ENCODE measurements at places on chromosomes 7 and 10.

DNA sequence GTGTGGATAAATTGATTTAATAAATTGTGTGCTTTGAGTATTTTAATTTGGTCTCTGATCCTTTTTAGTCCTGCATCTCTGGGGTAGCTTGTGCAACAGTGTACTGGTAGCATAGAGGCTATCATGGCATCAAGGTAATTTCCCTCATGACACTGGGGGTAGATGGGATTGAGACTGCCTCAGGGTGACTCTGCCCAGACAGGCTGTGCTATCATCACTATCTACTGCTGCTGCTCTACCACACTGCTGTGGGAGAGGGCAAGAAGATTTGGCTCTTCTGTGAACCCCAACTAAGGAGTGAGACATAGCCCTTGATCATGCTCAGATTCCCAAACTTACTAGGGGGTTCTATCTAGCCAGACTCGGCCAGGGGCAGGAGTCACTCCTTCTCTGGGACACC is 43.6 kb upstream of the JAZF1 start:
- DNase-seq: no peak

- no peak for DNase-seq
Measured at GRCh38 chr10:110172155-110172554, 35.2 kb upstream of the MXI1 start.

- DNase-seq: no peak
Measured at GRCh38 chr7:21317966-21318915, 109.6 kb upstream of the SP4 start.

DNA sequence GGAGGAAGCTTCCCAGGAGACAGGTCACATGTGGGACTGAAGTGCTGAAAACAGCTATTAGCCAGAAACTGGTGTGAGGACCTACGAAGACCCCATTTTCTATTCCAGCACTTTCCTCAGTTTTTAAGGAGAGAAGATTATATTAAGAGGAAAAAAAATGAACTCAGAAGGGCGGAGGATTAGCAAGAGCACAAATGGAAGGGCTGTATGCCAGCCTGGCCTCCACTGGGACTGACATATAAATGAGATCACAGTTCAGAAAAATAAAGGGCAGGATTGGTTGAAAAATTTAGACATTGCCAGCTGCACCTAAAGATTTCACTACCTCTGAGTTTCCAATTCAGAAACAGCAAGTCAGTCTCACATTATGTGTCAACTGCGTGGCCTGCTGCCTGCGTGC is 53.0 kb downstream of the GSDME start:
- no peak for DNase-seq

DNA sequence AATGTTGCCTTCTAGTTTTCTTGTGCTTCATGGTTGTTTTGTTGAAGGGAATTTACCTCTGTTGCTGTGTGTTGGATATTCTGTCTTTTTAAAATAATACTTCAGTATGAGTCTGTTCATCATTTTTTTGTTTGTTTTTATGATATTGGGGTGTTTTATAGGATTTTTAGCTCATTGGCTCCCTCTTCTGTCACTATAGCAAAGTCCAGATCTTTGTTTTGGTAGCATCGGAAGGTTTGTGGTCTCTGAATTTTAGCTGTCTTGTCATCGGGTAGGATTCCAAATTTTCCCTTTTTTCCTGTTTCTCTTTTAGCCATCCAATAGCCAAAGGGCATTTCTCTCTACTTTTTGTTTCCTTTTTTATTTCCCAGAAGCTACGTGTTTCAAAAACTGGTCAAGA is 91.4 kb downstream of the EXOC4 start:
- no peak for DNase-seq

DNA sequence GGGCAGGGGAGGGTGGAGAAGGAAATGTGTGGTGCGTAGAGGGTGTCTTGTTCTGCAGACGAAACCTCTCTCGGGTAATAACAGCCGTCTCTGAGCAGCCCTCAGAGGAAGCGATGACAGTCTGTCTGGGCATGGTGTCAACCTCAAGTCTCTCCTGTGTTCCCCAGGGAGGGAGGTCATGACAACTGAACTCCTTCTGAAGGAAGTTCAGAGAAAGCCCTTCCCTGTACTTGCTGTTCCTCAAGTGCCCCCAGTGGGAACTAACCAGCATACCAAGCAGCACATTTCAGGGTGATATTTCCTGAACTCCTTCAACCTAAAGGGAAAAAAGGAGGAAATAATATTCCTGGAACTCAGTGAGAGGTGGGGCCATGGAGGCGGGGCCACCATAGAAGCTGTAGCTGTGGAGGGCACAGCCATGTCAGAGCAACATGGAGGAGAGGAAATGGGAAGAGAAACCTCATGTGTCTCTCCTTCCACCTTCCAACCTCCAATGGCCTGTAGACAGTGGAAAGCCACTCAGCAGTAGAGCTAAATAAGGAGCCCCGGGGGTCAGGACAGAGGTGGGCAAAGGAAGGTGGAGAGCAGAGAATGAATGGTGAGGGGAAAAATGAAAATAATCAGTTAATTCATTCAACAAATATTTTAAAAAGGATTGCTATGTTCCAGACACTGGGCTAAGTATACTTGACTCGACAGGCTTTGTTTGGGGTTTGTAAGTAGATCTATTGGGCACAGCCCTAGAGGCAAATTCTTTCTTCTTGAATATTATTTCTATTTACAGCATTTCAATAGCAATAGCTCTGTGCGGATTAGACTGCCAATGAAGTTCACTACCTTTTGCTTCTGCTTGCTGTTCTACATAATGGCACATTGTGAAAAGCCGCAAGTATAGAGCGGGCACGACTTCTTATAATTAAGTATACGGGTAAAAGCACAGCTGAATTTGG is 61.0 kb upstream of the AOAH start:
- DNase-seq: peak; percentile 63
